Urothelium cell line (cell line): ENCODE measurements at places on chromosomes 13 and 19.

DNA sequence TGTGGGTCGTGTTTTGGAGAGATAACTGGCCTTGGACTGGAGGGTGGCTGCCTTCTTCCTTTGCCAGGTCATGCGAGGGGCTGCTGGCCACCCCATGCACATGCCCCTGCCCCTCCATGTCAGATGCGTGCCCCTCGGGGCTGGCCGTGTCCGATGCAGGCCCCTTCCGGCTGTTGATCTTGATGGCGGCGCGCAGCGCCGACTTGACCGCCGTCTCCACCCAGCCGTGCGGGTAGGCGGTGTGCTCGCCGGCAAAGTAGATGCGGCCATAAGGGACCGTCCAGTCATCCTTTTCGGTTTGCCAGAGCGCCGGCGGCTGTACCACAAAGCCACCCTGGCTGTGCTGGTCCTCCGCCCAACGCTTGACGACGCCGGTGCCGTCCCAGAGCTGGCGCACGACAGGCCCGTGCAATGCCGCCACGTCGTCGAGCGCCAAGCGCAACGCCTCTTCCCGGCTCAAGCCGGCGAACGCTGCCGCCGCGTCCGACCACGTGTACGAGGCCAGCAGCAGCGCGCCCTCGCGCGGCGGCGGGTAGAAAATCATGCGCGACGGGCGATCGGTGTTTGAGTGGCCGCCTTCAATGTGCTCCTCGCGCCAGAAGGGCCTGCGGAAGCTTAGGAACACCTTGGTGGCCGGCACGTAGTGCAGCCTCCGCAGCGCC, 6.9 kb downstream of the IL4I1 start:
- no peak for DNase-seq

GRCh38 chr19:45677351-45678230, 9.6 kb downstream of the GIPR start:
- DNase-seq, result no peak

DNA sequence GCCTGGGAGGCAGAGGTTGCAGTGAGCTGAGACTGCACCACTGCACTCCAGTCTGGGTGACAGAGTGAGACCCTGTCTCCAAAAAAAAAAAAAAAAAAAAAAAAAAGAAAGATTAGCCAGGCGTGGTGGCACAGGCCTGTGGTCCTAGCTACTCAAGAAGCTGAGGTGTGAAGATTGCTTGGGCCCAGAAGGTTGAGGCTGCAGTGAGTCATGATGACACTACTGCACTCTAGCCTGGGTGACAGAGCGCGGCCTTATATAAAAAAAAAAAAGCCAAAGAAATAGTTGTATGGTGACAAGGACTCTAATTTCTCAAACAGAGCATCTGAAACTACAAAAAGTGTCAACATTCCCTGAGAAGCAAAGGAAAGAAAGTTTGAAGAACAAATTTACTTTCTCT, 3.4 kb downstream of the PBX4 start:
- DNase-seq, result no peak

GRCh38 chr13:40932252-40932651, 86.9 kb downstream of the ELF1 start:
- DNase-seq, result no peak

- DNase-seq, result no peak
These were observed 13.4 kb downstream of the UHRF1 start for GRCh38 chr19:4922530-4923275.

DNA sequence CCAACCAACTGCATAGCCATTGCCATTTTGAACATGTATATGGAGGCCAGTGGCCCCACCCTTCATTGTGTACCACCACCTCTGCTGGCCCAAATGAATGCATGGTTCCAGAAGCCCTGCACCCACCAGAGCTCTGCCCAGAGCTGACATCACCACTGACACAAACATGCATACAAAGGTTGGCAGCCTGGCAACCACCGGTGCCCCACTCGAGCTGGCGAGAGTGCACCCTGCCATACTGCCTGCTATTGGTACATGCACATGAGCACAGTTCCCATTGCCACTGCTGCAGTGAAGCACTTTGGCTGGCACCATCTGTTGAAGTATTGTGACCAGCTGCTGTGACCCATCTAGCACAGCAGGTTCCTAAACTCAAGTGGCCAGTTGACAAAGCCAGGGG, 1564.9 kb downstream of the OLFM4 start:
- DNase-seq, result no peak
